ENCODE measurements at places on chromosomes 16 and 17.

DNA sequence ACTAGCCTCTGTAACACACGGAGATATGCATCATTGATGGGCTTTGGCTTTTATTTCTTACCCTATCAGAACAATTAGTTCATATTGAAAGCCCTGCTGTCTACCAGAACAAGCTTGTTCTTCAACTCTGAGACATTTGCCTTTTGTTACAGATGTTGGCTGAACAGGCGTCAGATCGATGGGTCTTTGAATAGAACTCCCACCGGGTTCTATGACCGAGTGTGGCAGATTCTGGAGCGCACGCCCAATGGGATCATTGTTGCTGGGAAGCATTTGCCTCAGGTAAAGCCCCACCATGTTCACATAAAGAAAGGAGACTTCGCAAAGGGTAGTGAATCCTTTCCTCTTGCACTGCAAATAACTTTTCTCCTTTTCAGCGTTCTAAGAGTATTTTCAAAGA lies 232.1 kb downstream of the PHKB start:
- no peak for DNase-seq

GRCh38 chr16:49407873-49408550 lies 34.4 kb downstream of the C16orf78 start:
- peak; percentile 93 for DNase-seq

- no peak for DNase-seq
Observed at GRCh38 chr17:36525113-36525512, 9.6 kb downstream of the MYO19 start.

DNA sequence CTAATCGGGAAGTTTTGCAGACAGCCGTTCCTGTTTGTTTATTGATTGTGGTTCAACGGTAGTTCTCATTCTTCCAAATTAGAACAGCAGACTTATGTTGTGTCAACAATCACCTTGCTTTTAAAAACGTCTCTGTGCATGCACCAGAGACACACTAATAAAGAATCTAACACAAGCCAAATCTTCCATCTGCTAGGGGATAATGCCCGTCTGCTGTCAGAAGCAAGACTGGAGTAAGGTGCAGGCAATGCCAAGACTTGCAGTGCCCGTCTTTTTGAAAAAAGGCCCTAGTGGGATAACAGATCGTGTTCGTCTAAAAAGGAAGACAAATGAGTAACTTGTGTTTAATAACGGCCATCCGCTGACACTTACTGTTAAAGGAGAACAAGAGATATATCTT lies 158.4 kb downstream of the KCNJ2 start:
- DNase-seq: no peak

GRCh38 chr16:87824016-87824990 lies 45.0 kb downstream of the SLC7A5 start:
- no peak for DNase-seq

DNA sequence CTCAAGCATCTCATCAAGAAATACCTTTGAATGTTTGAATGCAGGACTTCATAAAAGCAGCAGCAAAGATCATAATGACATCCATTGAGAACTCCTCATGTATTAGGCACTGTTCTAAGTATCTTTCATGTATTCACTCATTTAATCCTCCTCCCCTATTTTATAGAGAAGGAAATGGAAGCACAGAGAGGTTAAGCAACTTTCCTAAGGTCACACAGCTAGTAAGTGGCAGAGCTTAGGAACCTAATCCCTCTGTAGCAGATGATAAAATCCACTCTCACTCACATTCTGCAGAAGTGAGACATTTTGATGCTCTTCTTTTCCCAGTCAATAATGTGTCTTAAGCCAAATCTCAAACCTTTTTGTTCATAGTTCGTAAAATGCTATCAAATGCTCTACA lies 350.8 kb upstream of the C16orf82 start:
- no peak for DNase-seq

- no peak for DNase-seq
Observed at GRCh38 chr17:54807331-54807730, 93.3 kb upstream of the TOM1L1 start.

- peak; percentile 29 for DNase-seq
Observed at GRCh38 chr16:29844575-29845331, 18.3 kb downstream of the CDIPT start.

GRCh38 chr16:30368792-30369090 lies 1.6 kb downstream of the TBC1D10B start:
- no peak for DNase-seq

GRCh38 chr16:79293836-79294460 lies 306.6 kb downstream of the MAF start:
- DNase-seq: no peak

DNA sequence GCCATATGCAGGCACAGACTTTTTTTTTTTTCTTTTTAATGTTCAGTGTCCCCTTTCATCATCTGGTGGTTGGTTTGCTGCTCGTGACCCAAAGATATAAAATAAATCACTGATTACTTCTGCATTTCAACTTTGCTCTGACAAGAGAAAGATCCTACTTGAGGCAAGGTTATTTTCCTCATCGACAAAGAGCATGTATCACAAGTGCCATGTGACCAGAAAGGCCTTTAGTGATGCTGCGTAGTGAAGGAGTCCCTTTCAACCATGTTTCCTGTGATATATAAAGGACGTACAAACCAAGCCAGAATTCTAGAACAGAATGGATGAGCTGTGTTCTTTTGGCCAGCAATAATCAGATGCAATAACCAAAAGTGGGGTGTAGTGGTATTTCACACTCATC lies 323.4 kb upstream of the PSMD7 start:
- no peak for DNase-seq

- peak; percentile 71 for DNase-seq
Observed at GRCh38 chr16:49928176-49929041, 72.5 kb upstream of the ZNF423 start.

GRCh38 chr17:73228748-73229236 lies 32.9 kb downstream of the CPSF4L start:
- peak; percentile 51 for DNase-seq

- DNase-seq: peak; percentile 34
Observed at GRCh38 chr17:44257815-44258760, 9.8 kb downstream of the SLC4A1 start.

DNA sequence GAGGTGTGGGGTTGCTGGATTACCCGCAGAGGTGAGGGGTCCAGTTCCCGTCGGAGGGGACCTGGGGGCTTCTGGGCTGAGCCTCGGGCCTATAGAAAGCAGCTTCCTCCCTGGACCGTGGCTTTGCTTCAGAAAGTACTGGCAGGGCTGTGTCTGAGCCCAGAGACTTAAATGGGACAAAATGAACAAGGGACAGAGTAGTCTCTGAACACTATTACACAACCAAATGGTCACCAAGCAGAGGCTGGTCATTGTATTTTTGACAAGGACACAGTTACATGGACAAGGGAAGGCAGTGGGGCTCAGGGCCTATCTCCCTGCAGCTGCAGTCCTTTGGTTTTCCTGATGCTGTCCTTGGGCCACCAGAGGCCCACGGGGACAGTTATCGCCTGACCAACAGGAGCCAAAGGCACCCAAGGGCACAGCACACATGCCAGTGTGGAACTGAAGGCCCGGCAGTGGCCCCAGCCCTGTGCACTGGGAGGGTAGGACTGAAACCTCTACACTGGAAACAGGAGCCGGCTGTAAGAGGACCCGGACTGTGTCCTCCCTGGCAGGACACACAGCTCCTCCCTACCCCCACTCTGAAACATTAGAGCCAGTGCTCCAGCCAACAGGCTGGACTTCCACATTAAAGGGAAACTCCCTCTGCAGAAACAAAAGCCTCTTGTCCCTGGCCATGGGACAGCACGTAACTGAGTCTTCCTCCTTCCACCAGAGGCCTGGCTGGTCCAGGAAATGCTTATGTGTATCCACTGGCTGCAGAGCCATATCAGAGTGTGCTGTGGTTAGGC lies 26.0 kb upstream of the ERN1 start:
- DNase-seq: peak; percentile 78

GRCh38 chr16:5581908-5582307 lies 484.3 kb upstream of the EEF2KMT start:
- DNase-seq: no peak

- no peak for DNase-seq
Observed at GRCh38 chr17:77502626-77503292, 362.0 kb downstream of the SEC14L1 start.

DNA sequence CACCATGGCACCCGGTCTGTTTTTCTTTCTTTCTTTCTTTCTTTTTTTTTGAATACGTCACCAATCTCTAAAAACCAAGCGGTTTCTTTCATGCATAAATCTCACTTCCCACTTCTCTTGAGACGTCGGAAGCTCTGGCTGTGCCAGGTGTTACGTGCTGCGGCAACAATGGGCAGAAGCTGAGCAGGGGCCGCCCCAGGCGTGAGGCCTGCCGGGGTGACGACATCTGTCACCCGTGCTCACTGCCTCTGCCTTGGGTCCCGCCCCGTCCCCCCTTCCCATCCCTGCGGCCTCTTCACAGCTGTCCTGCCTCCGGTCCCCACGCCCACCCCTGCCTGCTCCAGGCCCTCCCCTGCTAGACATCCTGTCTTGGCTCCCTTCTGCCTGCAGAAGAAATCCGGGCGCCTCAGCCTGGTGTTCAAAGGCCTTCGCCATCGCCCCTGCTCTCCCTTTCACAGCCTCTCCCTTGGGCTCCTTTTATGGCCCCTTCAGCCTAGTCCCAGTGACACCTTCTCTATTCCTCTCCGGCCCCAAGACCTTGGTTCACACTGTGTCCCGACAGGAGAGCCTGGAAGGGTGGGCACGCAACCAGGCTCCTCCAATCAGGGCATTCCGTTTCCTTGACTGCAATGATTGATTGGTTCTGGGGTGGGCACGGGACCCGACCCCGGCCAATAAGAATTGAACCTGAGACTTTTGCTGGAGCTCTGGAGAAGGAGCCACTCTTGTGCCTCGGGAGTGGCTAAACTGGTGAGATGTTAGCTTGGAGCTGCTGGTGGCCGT lies 4.8 kb downstream of the P2RX1 start:
- DNase-seq: no peak

GRCh38 chr16:4386451-4386805 lies 14.8 kb downstream of the VASN start:
- DNase-seq: no peak

DNA sequence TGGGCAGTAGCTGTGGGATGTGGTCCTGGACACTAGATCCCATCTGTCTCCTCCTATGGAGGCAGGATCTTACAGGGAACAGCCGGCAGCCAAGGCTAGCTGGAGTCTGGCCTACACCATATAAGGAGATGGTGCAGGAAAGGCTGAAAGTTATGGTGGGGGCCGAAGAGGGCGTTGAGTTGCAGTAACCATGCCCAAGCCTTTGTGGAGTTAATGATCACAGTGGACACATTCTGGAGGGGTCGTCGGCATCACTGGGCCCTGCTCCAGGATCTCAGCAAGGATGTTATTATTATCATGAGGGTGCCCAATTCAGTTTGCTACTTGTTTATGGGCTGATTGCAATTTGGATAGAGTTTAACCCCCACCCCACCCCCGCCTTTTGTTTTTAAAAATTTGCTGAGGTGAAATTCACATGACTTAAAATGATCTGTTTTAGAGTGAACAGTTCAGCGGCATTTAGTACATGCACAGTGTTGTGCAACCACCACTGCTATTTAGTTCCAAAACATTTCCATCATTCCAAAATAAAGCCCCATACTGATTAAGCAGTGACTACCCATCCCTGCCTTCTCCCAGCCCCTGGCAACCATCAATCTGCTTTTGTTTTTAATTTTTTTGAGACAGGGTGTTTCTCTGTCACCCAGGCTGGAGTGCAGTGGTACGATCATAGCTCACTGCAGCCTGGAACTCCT lies 184.3 kb upstream of the CACNG3 start:
- no peak for DNase-seq

GRCh38 chr17:79684132-79684985 lies 46.4 kb upstream of the ENPP7 start:
- DNase-seq: no peak

GRCh38 chr16:87314990-87315420 lies 2.2 kb downstream of the C16orf95 start:
- DNase-seq: no peak

- peak; percentile 26 for DNase-seq
Observed at GRCh38 chr17:8041249-8041928, 2.5 kb downstream of the ALOX15B start.

DNA sequence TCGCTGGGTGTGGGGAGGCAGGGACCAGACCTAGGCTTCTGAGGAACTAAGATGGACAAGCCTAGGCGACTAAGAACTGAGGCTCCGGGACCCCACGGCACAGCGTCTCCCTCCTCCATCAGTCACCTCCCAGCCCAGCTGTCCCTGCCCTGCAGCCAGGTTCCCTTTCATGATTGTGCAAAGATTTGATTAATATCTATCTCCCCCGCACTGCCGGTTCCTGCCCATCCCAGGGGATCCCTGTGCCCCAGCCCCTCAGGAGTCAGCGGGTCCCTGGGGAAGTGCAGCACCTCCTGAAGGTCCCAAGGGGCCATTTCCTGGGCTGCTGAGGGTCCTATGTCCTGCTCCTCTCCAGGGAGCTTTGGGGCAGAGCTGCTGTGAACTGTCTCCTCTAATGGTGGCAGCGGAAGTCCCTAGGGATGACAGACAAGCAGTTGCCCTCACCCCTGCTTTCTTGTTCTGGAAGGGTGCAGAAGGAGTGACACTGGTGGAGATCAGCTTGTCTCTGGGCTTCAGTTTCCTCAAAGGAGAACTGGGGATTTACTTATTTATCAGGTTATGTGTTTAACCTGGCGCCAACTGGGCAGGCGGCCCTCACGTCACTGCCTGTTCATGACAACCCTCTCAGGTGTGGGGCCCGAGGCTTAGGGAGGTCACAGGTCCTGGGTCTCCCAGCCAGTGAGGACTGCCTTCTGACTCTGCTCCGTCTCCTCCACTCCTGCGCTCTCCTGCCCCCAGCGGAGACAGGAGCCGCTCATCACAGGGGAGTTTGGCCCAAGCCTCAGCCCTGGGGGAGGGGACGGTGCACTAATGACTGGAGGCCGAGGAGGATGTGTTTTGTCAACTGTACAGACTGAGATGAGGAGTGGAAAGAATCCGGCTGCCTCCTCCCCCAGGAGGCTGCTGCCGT lies 1.9 kb upstream of the C16orf74 start:
- DNase-seq: peak; percentile 8

- peak; percentile 90 for DNase-seq
Observed at GRCh38 chr16:84603140-84603816, 14.6 kb downstream of the COTL1 start.

Data from thyroid gland (tissue), 4 donors.